WERI-Rb-1 (cell line): ENCODE measurements at places on chromosomes 4 and X.

GRCh38 chrX:68648960-68649359, 1.5 kb downstream of the STARD8 start:
- DNase-seq: no peak

- no peak for DNase-seq
Observed at GRCh38 chr4:73197220-73197619, 61.4 kb downstream of the ANKRD17 start.

DNA sequence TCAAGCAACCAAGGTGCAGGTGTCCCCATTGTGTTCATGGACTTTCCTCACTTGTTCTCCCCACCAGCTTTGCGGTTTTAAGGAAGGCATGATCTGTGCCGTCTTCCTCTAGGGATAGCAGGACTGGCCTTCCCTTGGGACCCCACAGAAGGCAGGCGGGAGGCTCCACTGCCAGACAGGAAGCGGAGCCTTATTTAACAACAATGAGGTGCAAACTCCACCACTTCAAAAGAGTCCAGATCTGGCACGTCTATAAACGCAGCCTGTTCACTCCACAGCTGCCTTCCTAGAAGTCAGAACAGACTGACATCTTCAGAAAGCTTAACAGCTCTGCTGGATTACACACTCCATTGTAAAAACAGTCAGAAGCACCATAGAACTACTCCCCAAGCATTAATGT, 1.7 kb upstream of the GPR143 start:
- no peak for DNase-seq

GRCh38 chr4:48100256-48100655, 33.8 kb downstream of the TXK start:
- no peak for DNase-seq

DNA sequence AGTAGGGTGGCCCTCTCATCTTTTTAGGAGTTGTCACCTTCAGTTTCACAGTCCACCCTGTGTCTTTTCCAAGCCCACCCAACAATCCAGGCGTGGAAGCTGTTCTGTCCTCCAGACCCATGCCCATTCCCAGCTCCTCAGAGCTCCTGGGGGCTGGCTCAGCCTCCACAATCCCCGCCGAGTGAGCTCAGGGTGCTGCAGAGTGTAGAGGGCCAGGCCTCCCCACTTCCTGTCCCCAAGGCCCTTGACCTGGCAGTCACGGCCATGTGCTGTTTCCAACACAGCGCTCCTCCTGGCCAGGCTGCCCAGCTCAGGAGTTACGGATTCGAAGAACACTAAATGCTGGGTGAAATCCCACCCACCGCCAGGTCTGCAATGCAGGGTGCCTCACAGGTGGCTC, 31.8 kb downstream of the PDHA1 start:
- DNase-seq: no peak

DNA sequence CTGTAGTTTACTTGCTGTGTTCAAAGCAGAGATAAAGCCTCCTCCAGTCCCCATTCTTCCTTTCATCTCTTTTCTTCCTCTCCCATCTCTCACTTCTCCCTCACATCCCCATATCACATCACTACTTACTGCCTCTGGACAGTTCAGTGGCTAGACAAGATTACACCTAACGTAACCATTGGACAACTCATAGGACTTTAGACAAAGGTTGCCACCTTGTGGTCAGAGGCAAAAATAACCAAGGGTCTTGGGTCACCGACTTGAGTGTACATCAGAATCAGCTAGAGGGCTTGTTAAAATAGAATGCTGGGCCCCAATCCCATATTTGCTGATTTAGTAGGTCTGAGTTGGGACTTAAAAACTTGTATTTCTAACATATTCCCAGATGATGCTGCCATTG, 109.3 kb upstream of the DGKK start:
- DNase-seq: peak; percentile 33

DNA sequence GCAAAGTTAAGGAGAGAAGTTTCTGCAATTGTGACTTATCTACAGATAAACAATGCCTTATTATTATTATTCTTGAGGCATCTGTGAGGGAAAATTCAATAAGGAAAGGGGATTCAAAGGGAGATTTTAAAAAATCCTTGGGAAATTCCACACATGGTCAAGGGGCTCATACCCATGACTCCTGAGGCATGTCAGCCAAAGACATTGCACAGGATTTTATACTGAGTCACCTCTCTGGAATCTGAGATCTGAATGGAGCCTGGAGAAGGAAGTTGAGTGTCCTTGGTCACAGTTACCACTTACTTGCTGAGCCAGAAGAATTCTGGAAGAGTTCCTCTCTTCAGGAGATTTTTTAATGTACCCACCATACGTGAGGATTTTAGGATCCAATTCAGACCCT, 14.4 kb upstream of the CXCL8 start:
- no peak for DNase-seq

- DNase-seq: no peak
Observed at GRCh38 chr4:180698550-180699195, 1544.5 kb upstream of the TENM3 start.

DNA sequence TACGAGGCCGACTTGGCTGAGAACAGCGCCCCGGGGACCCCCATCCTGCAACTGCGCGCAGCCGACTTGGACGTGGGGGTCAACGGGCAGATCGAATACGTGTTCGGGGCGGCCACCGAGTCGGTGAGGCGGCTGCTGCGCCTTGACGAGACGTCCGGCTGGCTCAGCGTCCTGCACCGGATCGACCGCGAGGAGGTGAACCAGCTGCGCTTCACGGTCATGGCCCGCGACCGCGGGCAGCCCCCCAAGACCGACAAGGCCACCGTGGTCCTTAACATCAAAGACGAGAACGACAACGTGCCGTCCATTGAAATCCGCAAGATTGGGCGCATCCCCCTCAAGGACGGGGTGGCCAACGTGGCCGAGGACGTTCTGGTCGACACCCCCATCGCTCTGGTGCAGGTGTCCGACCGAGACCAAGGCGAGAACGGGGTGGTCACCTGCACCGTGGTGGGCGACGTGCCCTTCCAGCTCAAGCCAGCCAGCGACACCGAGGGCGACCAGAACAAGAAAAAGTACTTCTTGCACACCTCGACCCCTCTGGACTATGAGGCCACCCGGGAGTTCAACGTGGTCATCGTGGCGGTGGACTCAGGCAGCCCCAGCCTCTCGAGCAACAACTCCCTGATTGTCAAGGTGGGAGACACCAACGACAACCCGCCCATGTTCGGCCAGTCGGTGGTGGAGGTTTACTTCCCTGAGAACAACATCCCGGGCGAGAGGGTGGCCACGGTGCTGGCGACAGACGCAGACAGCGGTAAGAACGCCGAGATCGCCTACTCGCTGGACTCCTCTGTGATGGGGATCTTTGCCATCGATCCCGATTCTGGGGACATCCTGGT, 2.4 kb downstream of the PCDH7 start:
- DNase-seq: peak; percentile 10

DNA sequence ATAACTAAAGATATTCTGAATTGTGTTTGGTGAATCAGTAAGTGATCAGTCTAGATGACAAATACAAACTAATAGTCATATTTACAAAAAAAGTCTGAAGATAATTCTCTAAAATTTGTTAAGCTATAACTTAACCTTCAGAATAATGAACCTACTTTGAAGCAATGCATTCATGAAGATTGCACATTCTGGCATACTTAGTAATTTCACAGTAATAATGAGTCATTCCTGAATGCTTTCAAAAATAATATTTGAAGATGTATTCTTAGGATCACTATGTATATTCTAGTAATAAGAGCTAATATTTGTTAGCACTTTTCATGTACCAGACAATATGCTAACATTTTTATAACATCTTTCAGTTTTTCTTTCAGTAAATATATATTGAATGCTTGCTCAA, 756.7 kb upstream of the SLIT2 start:
- no peak for DNase-seq

DNA sequence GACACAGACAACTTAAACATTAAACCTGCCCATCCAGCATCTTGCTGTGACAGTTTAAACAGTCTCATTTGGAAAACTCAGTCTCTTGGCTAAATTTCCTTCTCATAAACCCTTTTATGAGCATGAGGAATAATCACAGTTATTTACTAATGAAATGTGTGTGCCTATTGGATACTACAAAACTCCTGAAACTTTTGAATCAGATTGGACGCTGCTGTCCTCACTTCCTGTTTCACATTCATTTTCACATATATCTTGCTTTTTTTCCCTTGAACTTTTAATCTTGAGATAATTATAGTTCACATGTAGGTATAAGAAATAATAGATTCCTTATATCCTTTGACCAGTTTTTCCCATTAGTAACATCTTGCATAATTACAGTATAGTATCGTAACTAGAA, 111.7 kb downstream of the CDKL5 start:
- DNase-seq: no peak

GRCh38 chrX:16579517-16579916, 70.4 kb upstream of the S100G start:
- no peak for DNase-seq

DNA sequence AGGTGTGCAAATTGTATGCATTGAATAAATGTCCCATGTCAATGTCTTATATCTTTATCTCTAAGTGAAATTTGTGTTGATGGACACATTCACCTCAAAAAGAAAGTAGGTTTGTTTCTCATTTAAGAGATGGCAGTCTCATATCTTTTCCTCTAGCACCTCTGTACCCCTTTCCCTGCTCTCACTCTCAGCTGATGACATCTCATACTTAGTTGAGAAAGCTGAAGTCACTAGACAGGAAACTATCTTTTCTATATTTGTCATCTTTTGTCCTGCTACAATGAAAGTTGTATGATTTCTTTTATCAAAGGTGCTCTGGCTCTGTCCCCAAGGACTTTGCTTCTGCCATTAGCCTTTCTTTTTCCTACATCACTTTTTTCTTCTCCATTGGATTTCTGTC, 84.0 kb upstream of the GRPR start:
- DNase-seq: no peak

DNA sequence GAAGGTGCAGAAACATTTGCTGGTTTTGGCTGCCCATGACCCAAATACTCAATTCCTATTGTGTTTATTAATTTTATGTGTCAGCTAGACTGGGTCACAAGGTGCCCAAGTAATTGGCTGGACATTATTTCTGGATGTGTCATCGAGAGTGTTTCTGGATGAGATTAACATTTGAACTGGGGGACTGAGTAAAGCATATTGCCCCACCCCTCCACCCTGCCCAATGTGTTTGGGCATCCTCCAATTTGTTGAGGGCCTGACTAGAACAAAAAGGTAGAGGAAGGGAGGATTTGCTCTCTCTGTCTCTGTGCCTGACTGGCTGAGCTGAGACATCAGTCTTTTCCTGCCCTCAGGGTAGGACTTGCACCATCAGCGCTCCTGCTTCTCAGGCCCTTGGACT, 29.7 kb upstream of the LCORL start:
- DNase-seq: no peak
